ENCODE measurements at places on chromosomes 5 and 9.

DNA sequence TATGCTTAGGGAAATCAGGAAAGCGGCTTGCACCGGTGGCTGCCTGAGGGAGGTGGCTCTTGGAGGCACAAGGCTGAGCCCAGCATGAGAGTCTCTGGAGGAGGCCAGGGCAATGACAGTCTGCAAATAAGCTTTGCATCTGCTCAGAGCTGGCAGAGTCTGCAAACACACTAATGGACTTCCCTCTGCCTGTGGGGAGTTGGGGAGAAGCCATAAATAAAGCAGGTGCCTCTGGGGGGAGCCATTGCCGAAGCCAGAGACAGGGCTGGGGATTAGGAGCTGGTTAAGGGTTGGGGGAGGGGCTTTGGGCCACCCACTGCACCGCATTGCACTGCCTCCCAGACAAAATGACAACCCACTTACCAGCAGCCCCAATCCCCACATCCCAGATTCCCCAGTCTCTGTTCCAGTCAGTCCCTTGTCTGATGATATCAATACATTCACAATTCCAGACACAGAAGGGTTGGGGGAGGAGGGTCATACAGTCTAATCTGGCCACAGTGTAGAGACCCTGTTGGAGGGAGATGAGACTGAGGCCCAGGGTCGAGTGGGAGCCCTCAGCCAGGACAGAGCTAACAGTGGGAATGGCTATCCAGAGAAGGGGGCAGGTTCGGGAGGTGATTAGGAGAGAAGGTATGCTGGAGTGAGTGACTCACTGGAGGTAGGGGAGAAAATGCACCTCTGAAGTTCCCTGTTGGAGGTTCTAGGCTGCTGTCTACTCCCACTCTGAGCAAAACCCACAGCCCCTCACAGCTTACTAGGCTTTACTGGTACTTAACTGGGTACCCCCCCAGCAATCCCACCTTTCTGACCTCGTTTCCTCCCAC is 53.7 kb downstream of the PAX5 start:
- DNase-seq: peak; percentile 12

- DNase-seq: no peak
These were observed 10.4 kb upstream of the GNAQ start for GRCh38 chr9:78041971-78042370.

GRCh38 chr5:77218263-77218662 is 7.8 kb downstream of the PDE8B start:
- DNase-seq: peak; percentile 20

DNA sequence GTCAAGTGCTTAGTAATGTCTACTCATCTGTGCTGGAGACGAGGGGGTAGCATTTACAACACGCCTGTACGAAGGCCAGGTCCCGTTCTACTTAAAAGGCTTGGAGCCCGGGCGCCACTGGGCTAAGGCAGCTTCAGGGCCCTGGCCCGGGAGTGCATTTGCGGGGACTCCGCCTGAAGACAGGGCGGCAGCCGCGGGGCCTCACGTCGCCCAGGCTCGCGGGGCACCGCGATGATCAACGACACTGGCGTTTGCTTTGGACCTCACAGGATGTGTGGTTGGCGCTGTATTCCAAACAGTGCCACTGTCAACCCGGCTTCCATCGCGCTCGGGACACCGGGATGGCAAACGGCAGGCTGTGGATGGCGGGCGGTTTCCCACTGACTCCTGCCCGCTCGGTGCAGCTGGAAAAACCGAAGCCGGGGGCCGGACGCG is 1.1 kb upstream of the TENT4A start:
- DNase-seq: peak; percentile 88

DNA sequence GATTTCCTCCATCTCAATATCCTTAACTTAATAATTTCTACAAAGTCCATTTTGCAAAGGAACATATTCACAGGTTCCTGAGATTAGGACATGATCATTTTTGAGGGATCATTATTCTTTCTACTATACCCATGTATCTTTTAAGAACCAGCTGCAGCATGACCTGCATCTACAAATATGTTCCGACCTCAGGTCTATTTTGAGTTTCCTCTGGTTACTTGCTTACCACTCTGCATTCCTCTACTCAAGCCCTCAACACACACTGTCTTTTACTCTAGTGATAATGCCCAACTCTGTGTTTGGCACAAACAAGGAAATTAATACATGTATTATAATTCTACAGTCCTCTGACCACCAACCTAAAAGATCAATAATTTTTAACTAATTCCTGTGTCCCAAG is 386.1 kb downstream of the DNAH5 start:
- no peak for DNase-seq

GRCh38 chr5:38258319-38259061 is at the start of gene EGFLAM:
TSS of gene EGFLAM (plus strand) at chr5:38258559. CDS start at chr5:38258755, 196 bp downstream.
- no peak for DNase-seq

GRCh38 chr5:170154744-170155143 is 49.0 kb downstream of the FOXI1 start:
- DNase-seq: no peak

GRCh38 chr9:138024131-138024530 is 146.5 kb downstream of the CACNA1B start:
- DNase-seq: no peak

DNA sequence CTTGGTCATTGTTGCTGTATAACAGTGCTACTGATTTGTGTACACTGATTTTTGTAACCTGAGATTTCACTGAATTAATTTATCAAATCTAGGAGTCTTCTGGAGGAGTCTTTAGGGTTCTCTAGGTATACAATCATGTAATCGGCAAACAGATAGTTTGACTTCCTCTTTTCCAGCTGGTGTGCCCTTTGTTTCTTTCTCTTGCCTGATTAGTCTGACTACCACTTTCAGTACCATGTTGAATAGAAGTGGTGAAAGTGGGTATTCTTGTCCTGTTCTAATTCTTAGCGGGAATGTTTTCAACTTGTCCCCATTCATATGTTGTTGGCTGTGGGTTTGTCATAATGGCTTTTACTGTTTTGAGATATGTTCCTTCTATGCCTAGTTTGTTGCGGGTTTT is 24.7 kb upstream of the RANBP6 start:
- DNase-seq: no peak

DNA sequence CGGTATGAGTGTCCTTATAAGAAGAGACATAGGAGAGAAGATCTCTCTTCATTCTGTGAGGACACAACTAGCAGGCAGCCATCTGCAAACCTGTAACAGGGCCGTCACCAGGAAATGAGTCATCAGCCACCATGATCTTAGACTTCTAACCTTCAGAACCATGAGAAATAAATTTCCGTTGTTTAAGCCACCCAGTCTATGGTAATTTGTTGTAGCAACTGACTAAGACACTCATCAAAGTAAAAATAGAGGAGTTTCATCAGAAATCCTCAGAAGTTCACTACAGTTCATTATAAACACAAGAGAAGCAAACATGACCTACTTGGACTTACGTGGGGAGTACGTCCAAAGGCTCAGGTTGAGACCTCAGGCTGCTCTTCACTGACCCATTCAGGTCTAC is 357.7 kb downstream of the SEMA5A start:
- DNase-seq: peak; percentile 64

- peak; percentile 76 for DNase-seq
These were observed 6.5 kb upstream of the RICTOR start for GRCh38 chr5:39080597-39081204.

DNA sequence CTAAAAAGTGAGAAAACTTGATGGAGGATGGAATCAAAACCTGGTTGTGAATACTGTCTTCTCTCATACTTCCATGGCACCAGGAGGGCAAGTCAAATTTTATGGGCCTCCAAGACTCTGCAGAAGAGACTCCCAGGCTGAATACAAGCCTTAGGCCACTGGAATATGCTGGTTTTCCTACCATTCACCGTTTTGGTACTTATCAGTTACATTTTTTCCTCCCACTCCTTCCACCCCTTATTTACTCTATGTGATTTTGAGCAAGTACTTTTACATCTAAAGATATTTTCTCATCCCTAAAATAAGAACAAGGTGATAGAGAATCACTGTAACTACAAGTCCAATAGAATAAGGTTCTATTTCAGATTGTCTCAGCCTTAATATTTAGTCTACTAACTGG is 8.0 kb upstream of the LIX1 start:
- DNase-seq: no peak

DNA sequence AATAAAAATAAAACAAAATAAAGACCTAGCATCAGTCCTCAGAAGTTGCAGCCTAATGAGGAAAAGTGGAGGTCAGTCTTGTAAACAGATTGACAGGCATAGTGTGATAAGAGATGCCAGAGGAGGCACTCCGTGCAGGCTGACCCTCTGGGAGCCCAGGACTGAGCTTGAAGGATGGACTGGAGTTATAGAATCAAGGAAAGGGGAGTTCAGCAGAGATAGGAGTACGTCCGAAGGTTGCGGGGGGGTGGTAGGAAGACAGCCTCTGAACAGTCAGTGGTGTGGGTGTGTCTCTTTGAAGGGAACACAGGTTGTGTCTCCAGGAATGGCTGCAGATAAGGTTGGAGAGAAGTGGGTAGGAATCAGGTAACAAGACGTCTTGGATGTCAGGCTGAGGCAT is 126.1 kb upstream of the CPEB4 start:
- DNase-seq: no peak

DNA sequence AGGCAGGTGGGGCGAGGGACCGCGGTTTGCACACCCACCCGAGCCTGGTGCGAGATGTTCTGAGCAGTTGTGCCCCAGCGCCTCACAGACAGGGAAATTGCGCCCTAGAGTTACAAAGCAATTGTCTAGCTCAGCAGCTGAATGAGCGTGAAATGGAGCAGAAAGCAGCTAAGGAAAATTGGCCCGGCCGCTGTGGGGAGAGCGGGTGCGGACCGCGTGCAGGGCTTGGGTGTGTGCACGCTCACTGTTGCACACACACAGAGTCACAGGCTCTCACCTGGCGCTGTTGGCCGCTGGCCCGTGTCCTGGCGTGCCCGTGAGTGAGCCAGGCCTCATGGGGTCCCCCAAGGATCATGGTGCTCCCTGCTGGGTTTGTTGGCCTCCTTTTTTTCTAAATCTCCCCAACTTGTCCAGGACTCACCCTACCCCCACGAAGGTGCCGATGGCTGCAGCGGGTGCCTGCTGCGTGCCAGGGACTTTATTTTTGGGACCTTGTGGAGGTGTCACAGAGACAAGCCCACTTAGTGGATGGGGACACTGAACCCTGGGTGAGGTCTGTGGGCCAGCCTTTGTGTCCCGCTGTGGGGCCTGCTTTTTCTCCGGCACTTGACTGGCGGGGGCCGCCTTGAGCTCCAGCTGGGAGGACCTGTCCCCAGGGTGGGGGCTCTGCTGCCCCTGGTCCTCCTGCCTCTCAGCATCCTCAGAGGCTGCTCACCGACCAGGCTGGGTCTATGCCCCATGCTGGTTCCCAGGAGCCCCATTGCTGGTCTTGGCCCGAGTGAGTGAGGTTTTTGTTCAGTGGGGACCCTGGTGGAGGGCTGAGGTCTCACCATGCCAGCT is 5.2 kb downstream of the RXRA start:
- no peak for DNase-seq

All from RKO (cell line).